Effector CD4-positive, alpha-beta T cell (primary cell): ENCODE measurements at places on chromosomes 16 and 17.
A peak's percentile ranks its signal among the peaks of the same experiment; 100 is the strongest.

- no peak for DNase-seq
Observed at GRCh38 chr17:7408252-7408727, 645 bp downstream of the NLGN2 start.

DNA sequence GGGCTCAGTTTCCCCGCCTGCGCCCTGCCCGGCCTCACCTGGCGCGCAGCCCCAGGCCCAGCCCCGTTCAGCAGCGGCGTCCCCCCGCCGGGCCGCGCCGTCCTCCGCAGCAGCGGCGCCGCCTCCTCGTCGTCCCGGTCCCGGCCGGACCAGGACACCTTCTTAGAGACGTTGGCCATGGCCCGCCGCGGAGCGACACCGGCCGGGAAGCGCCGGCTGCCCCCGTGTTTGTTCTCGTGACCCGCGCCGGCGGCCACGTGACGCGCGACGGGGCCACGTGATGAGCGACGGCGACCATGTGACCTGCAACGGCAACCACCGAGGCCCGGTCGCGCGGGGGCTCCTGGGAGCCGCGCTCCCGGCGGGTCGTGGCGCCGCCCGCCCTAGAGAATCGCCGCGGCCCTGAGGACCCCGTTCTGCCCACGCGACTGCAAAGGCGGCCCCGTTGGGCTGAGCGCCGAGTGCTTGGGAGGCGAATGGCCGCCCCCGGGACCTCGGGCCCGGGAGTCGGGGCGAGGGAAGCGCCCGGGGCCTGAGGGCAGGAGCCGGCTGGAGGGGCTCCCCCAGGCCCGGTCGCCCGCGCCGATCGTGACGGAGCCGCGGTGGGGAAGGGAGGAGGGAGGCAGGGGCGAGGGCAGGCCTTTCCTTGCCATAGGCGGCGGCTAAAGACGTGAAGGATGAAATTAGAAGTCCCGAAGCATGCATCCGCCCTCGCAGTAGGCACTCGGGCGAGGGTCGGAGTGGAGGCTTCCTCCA, at the start of gene CLCN7:
Gene CLCN7, minus strand, starts transcription at position 233 of the 756 bp plus-strand sequence. Its CDS starts 54 bp downstream, at position 179.
- DNase-seq = peak; percentile 83

DNA sequence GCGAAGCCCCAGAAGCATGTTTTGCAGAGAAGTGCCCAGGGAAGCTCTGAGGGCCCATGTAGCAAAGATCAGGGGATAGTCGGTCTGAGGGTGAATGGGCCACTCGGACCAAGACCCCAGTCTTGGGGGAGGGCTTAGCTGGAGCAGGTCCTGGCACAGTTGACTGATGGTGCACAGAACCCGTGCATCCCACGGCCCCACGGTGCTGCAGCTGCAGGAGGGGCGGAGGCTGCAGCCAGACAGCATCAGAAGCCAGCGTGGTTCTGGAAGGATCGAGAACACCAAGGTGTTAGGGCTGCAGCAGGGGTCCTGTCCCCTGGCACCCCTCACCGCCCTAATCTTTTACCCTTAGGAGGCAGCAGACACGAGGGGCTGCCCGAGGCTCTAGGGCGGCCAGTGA, 6.5 kb upstream of the MC1R start:
- no peak for DNase-seq

DNA sequence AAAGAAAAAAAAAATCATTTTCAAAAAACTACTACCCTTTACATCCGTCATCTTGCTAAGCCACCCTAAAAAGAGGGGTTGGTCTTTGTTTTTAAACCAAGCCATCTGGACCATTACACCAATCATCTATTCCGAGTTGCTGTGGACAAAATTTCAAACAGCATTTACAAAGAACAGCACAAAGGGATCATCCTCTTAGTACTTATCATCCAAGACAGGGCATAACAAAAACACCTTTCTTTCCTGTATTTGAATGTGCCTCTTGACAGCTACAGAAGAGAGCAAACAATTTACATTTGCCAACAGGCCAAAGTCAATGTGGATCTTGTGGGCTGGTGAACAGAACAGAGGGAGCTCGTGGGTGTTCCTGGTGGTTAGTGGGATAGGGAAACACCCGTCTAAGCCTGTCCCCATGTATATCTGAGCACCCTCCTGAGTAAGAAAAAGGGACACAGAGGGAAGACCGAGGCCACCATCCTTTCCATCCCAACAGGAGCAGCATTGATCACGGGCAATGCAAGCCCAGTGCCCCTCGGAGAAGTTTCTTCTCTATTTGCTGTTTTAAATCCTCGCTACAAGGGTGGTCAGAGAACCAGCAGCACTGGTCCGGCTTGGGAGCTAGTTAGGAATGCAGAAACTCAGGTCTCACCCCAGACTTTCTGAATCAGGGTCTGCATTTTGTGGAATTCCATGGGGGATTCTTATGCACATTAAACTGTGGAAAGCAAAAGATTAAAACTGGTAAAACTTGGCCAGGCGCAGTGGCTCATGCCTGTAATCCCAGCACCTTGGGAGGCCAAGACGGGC, 1.9 kb downstream of the SLC39A11 start:
- no peak for DNase-seq

- DNase-seq = peak; percentile 72
Observed at GRCh38 chr17:50148226-50149090, 2.0 kb downstream of the PPP1R9B start.

DNA sequence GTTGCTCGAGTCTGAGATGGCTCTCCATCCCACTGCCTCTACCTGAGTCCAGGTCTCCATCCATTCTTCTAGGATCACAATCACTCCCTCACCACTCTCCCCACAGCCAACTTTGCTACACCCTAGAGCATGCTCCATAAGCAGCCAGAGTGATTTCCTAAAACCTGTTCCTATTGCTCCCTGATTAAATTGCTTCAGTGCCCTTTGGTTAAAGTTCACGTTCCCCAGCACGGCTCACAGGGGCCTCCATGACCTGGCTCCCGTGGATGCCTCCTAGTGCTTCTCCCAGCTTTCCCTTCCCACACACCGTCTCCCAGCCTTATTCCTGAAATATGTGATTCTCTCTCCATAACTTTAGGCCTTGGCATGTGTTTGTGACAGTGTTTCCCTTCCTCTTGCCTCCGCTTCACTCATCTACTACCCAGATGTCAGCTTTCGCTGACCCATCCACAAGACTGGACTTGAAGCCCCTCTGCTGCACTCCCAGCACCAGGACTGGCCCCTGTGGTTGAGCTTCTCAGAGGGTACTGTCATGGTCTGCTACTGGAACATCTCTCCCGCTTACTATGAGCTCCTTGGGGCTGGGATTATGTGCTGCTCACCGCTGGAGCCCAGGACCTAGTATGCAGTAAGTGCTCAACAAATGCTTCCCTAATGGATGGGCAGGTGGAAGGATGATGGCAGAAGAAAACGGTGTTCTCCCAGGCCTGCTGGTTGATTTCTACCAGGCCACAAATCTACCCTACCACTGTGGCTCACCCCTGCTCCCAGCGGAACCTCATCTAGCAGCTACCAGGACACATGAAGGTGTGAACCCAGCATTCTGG, 17.9 kb downstream of the MYO18A start:
- DNase-seq = no peak

DNA sequence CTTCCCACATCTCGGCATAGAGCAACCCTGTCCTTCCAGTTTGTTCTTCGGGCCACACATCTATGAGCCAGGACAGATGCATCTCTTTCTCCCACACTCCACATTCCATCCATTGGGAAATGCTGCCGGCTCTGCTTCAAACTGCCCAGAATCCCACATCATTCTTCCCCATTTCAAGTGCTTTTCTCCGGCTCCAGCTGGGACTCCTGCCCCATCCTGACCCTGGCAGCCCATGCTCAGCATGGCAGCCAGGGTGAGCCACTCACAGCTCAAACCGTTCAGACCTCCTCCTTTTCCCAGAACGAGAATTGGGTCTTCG, 132.8 kb upstream of the SDK2 start:
- DNase-seq = no peak

DNA sequence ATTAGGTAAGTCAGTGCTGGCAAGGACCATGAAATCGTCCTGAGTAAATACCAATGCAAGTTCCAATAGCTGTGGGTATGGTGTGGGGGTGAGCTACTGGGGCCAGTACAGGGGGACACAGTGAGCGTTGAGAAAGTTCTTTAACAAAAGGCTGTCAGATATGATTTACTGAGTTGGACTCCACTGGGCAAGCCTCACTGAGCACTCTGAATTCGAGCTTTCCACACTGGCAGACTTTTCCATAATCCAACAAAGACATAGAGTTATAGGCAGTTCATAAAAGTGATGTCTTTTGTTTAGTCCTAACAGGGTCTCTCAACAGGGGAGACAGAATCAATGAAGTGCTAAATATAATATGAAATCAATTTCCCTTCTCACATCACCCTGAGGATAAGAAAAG, 489.0 kb downstream of the KCNJ2 start:
- DNase-seq = no peak

DNA sequence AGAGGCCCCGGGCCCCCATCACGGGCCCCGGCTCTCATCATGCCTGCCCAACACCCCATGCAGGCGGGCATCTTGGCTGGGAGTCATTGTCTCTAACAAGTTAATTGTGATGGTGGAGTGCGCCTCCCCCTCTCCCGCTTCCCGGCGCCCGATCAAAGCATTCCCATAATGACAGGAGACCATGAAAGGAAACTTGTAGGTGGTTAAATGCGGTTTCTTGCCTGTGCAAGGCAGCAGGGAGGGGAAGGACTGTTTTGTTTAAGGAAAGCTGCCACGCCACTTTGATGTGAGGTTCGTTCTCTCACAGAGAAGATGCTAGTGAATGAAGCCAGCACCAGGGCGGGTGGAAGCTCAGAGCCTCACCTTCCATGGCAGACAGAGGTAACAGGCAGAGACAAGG, 45.4 kb downstream of the C16orf78 start:
- DNase-seq = no peak

DNA sequence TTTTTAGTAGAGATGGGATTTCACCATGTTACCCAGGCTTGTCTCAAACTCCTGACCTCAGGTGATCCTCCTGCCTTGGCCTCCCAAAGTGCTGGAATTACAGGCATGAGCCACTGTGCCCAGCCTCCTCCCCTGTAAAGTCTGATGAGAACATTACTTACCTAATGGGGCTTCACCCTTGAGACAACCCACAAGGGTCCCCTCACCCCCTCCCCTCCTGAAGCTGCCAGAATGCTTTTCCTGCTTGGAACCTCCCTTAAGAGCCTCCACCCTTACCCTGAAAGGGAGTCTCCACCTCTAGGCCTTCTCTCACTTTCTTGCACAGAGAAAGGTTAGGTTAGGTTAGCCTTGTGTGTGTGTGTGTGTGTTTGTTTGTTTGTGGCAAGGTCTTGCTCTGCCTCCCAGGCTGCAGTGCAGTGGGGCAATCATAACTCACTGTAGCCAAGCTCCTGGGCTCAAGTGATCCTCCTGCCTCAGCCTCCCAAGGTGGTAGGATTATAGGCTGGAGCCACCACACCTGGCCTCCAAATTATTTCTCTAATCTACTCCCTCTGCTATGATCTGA, 8.9 kb downstream of the SLC5A11 start:
- no peak for DNase-seq

- peak; percentile 87 for DNase-seq
Observed at GRCh38 chr17:81927653-81928543, at the start of gene MAFG. TSS of gene MAFG (minus strand) at chr17:81927735. CDS start at chr17:81923185, 4,550 bp downstream.

DNA sequence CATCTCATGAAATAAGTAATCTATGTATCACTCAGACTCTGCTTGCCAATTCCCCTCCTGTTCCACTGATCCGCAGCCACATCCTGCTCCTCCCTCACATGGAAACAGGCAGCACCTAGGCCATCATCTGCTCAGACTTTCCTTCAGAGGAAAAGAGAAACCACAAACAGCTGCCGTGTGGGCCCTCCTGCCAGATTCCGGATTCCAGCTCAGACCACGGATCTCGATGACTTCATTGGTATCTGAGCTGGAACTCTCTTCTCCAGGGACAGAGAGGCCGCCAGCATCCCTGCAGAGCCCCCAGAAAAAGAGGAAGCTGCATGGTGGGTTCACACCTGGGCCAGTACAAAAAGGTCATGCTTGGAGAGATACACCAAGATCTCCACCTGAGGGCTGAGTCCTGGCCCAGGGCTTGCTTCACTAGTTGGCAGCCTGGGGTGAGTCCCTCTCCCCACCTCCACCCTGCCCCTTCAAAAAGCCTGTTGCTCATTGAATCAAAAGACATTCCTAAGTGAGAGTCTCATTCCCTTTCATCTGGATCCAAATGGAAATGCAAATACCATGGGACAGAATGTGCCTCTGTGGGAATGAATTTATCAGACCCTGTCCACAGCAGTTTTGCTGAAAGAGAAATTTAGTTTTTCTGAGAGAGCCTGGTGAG, 47.2 kb downstream of the HOXB1 start:
- no peak for DNase-seq

GRCh38 chr17:43175213-43176118, 4.5 kb downstream of the NBR1 start:
- no peak for DNase-seq

- DNase-seq = no peak
Observed at GRCh38 chr16:31474173-31474714, 2.3 kb downstream of the TGFB1I1 start.

DNA sequence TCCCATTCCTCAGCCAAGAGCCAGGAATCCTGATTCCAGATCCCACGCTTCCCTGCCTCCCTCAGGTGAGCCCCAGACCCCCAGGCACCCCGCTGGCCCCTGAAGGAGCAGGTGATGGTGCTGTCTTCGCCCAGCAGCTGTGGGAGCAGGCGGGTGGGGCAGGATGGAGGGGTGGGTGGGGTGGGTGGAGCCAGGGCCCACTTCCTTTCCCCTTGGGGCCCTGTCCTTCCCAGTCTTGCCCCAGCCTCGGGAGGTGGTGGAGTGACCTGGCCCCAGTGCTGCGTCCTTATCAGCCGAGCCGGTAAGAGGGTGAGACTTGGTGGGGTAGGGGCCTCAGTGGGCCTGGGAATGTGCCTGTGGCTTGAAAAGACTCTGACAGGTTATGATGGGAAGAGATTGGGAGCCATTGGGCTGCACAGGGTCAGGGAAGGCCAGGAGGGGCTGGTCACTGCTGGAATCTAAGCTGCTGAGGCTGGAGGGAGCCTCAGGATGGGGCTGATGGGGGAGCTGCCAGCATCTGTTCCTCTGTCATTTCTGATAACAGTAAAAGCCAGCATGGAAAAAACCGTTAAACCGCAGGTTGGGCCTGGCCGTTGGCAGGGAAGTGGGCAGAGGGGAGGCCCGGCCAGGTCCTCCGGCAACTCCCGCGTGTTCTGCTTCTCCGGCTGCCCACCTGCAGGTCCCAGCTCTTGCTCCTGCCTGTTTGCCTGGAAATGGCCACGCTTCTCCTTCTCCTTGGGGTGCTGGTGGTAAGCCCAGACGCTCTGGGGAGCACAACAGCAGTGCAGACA, at the start of gene SPN:
Gene SPN, plus strand, starts transcription at position 232 of the 791 bp plus-strand sequence. Its CDS starts 482 bp downstream, at position 714.
- DNase-seq = peak; percentile 10

DNA sequence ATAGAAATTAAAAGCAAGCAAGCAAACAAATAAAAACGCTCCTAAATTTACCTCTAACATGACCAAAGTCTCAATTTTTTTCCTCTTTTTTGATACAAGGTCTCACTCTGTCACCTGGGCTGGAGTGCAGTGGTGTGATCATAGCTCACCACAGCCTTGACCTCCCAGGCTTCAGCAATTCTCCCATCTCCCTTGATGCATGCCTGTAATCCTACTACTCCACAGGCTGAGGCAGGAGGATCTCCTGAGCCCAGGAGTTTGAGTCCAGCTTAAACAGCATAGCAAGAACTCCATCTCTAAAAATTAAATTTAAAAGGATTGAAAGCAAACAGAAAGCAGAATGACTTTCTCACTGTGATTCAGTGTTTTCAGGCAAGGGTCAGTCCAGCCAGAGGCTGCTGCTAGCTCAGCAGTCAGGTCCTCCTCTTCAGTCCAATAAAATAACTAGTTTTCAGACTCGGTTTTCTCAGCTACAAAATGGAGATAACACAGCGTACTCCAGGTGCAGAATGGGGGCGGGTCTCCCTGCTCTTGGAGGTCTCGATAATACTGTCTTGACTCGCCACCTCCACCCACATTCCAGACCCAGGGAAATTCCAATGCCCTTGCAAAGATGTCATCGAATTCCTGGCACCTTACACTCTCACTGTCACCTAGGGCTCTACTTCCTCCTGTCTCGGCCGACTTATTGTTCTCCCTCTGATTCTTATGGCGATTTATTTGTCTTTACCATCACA, 20.7 kb upstream of the MRTFB start:
- no peak for DNase-seq
